ENCODE measurements at places on chromosomes 1 and 21.

DNA sequence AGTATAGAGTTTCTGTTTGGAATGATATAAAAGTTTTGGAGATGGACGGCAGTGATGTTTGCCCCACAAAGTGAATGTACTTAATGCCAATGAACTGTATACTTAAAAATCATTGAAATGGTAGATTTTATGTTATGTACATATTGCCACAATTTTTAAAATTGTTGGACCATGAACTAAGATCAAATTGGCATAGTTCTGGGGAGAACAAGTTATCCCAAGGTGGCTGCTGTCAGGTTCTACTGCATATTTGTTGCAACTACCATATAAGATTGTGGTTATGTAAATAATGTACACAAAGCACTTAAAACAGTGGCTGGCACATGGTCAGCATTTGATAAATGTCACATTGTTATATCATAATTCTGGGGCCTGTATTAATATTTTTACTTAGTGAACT lies 466.4 kb downstream of the SIPA1L2 start:
- DNase-seq, result no peak

GRCh38 chr1:183454377-183454776 lies 17.9 kb upstream of the SMG7 start:
- no peak for DNase-seq

DNA sequence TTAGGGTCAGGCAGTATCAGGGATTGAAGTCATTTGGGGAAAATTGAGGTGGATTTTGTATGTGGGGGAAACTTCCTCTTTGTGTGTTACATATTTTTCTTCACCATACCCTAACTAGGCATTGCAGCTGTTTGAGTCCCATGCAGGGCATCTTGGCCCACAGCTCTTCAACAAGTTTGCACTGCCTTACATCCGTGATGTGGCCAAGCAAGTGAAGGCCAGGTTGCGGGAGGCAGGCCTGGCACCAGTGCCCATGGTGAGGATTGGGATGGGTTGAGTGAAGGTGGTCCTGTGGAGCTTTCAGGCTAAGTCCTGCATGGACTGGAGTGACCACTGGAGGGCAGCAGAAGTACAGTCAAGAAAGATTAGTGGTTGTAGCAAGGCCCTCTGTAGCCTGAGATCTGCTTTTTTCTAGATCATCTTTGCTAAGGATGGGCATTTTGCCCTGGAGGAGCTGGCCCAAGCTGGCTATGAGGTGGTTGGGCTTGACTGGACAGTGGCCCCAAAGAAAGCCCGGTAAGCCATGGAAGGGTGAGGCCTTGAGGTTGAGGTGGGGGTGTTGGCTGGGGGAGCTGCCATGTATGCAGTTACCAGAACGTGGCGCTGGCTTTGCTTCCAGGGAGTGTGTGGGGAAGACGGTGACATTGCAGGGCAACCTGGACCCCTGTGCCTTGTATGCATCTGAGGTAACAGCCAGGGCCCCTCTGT lies 2.4 kb downstream of the UROD start:
- no peak for DNase-seq

DNA sequence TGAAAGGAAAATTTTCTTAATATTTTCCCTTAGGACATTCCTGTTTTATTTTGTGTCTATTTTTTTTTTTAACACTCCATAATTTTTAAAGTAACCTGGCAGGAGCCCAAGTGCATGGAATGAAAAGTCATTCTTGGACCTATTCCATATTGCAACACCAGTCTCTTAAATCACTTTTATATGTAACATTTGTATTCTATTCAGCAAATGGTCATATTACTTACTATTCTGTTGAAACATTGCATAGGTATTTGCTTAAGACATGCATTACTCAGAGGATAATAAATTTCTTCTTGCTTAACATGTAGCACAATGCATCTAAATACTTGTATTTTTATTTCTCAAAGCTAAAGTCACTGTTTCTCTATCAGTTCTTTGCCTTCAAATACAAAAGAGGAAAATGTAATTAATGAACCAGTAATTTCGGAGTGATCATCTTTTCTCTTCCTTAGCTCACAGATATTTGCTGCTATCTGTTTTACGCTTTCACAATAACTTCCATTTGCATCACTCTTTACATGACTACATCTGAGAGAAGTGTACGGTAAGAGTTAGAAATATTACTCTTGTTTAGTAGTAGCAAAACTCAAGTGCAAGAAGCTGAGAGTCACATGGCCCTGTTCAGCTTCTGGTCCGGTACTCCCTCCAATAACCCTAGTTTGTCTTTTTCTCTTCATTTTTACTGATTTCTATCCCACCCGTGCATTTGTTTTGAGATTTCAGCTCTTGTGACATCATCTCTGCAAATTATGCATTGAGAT lies 394.8 kb downstream of the USP25 start:
- peak; percentile 65 for DNase-seq

DNA sequence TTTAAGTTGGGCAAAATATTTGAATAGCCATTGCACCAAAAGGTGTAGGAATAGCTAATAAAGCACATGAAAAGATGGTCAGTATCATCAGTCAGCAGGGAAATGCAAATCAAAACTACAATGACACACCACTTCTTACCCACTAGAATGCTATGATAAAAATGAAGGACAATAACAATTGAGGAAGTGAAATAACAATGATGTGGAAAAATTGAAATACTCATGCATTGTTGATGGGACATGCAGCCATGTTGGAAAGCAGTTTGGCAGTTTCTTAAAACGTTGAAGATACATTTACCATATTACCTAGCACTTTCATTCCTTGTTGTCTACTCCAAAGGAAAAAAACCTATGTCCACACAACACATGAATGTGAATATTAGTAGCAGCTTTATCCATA lies 28.4 kb downstream of the HSD3B1 start:
- no peak for DNase-seq

GRCh38 chr21:43757601-43758000 lies 18.5 kb downstream of the CSTB start:
- DNase-seq, result no peak

DNA sequence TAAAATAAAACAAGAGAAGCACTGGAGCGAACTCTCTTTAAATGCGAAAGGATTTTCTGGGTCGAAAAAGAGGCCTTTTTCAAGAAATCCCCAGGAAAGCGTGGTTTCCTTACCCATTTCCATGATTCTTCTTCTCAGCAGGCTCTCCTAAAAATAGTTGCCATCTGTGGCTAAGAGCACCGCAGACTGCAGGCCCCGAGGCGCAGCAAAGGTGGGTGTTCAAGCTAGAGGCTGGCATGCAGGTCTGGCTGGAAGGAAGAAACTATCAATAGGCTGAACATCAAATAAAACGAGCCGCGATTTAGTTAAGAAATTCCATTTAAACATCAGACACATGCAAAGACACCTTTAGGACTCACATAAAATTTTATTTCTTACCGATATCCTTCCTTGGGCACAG lies 135.1 kb downstream of the ADAMTS1 start:
- no peak for DNase-seq

Data from non-pigmented ciliary epithelial cell (primary cell).